ENCODE measurements at places on chromosomes 13 and 19. TPM values are rescaled to one million over a fixed set of nuclear protein-coding genes. Genes with fewer than 3 reads are reported as not detected.

- H3K4me3 ChIP-seq = no peak overlapping the region
- H3K27me3 ChIP-seq = no peaks in the 10 kb centered on the region
- no peak for DNase-seq
- H3K27ac ChIP-seq = no peak overlapping the region
- H3K36me3 ChIP-seq = no peaks in the 10 kb centered on the region
Observed at GRCh38 chr13:67343777-67344176, 113.6 kb upstream of the PCDH9 start.

- DNase-seq = no peak
- no peaks in the 10 kb centered on the region for H3K36me3 ChIP-seq
Observed at GRCh38 chr13:19567820-19568534, 6.6 kb upstream of the TPTE2 start.

- peaks cover 12% of the 10 kb centered on the region for H3K27me3 ChIP-seq
- H3K27ac ChIP-seq = no peak overlapping the region
- H3K4me1 ChIP-seq = peaks cover 2% of the 10 kb centered on the region
Observed at GRCh38 chr19:489418-490196, 6.7 kb upstream of the MADCAM1 start.

ZNF112 gene
- total RNA-seq = not detected

TICAM1 gene
- total RNA-seq = 23.4 TPM
